Tongue (tissue), 3 donors: ENCODE measurements at places on chromosomes 13 and 19. TPM values are rescaled to one million over a fixed set of nuclear protein-coding genes. Genes with fewer than 3 reads are reported as not detected.

GRCh38 chr19:6275170-6275744, 4.5 kb downstream of the MLLT1 start:
- no peak for DNase-seq

B9D2 gene
- total RNA-seq = 3.4 TPM

CDC42EP5 gene
- 24.5 TPM for total RNA-seq

DNA sequence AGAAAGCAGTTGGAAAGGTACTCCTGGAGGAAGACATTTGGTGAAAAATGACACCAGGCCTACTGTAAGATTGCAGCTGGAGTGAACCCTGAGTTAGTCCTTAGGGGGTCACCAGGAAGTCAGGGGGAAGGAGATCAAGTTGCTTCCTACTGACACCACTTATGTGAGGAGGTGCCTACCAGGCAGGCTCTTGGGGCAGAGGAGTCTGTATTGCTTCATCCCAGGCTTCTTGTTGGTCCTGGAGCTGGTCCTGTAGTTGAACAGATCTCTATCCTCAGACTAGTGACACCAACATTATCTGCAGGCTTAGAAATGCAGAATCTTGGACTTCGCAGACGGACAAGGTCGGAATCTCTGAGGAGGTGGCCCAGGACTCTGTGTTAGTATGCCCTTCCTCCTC, 116.0 kb upstream of the ARGLU1 start:
- no peak for DNase-seq

GRCh38 chr19:13764101-13764807, at the start of gene MRI1:
TSS of gene MRI1 (plus strand) at chr19:13764522. CDS start at chr19:13764589, 67 bp downstream.
- peak; percentile 89 for DNase-seq

ZNF554 gene
- 9.8 TPM for total RNA-seq

DNA sequence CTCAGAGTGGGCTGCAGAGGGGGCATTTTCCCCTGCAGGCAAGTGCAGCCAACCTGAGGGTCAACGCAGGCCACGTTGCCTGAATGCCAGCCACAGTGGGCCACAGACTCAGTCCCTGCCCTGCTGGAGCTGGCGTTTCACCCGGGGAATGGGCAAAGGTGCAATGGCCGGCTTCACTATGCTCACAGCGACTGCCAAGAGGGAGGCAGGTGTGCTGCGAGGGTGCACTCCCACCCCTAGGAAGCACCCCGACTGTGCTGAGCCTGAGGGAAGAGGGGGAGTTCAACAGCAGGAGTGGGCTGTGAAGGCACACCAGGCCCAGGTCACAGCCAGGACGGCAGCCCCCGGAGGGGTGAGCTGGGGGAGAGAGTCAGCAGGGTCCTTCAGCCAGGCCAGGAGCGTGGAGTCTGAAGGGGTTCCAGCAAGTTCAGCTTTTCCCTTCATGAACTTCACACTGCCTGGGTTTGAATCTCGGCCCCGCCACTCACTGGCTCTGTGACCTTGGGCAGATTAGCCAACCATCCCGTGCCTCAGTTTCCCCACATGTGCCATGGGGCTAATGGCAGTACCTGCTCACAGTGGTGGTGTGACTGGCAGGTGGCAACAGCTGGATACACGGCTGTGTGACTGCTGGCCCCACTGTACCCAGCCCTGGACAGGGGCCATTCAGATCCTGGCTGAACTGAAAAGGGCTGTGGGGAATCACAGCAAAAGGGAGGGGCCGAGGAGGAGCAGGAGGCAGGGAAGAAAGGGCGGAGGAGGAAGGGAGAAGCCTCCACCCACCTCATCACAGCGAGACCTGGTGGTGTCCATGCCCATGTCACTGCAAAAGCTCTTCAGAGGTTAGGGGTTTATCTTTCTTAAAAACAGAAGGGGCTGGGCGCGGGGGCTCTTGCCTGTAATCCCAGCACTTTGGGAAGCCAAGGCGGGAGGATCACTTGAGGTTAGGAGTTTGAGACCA, 7.6 kb downstream of the TRAPPC6A start:
- DNase-seq = no peak

P2RY11 gene
- total RNA-seq = 2.1 TPM

MAP4K1 gene
- 2.9 TPM for total RNA-seq

DNA sequence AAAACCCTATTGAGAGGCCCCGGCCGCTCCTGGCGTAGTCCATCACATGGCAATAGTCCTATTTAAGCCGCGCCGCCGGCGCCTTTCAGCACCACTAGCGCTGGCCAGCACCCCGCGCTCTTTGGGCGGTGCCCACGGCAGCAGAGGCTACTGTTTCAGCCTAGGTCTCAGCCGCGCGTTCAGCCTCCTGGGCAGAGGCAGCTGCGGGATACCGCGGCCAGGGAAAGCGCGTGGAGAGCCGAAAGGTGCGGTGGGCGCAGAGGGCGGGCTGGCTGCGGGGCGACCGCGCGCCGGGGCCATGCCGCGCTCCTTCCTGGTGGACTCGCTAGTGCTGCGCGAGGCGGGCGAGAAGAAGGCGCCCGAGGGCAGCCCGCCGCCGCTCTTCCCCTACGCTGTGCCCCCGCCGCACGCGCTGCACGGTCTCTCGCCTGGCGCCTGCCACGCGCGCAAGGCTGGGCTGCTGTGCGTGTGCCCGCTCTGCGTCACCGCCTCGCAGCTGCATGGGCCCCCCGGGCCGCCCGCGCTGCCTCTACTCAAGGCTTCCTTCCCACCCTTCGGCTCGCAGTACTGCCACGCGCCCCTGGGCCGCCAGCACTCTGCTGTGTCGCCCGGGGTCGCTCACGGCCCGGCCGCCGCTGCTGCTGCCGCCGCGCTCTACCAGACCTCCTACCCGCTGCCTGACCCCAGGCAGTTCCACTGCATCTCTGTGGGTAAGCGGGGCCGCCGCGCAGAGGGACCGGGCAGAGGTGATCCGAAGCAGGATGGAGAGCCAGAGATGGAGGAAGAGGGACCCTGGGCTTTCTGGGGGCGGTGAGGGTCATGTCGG, at the start of gene GSX1:
Gene GSX1, plus strand, starts transcription at position 91 of the 826 bp plus-strand sequence. Its CDS starts 208 bp downstream, at position 299.
- DNase-seq = peak; percentile 88

SBK2 gene
- total RNA-seq = 10.2 TPM

DNA sequence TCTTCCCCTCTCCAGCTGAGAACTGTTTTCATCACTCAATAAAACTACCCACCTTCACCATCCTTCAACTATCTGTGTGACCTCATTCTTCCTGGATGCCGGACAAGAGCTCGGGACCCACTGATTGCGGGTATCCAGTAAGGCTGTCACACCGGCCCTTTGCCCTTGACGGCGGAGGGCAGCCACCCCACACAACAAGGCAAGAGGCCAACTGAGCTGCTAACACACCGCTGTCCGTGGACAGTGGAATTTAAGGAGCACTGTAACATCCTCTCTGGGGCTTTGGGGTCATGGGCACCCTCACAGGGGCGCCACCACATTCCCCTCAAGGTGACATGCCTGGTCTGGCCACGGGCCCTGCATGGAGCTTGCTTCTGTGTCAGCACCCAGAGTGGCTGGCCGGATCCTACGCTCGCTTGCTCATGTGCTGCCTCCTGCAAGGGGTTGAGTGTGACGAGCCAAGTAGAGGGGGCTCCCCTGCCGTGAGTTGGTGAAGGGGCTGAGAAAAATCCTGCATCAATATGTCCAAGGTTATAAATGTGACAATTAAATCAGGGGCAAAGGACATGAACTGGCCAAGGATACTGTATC, 31.4 kb downstream of the LHFPL6 start:
- no peak for DNase-seq

- DNase-seq = no peak
Observed at GRCh38 chr13:113086031-113086750, 19.4 kb upstream of the F7 start.

DNA sequence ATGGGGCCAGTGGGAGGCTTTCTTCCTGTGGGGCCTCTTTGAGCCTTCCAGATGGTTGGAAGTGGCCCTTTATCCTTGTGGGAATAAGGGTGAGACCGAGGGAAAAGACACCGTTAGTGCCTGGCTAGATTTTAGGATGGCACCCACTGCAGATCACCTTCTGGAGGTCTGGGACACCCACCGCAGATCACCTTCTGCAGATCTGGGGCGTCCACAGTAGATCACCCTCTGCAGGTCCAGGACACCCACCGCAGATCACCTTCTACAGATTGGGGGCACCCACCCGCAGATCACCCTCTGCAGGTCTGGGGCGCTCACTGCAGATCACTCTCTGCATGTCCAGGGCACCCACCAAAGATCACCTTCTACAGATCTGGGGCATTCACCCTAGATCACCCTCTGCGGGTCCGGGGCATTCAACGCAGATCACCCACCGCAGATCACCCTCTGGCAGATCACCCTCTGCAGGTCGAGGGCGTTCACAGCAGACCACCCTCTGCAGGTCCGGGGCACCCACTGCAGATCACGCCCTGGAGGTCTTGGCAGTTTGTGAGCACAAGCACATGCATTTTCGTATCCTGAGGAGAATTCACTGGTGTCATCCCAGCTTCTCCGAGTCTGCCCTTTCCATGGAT, 153.4 kb upstream of the TSHZ3 start:
- DNase-seq = no peak

KIR2DL1 gene
- total RNA-seq = not detected

- peak; percentile 56 for DNase-seq
Observed at GRCh38 chr13:33017323-33017929, 1.2 kb downstream of the KL start.

- DNase-seq = no peak
Observed at GRCh38 chr19:56319991-56320390, 5.4 kb upstream of the ZSCAN5A start.

WDR18 gene
- 44.0 TPM for total RNA-seq

GRCh38 chr13:37139356-37139755, 33.9 kb upstream of the CSNK1A1L start:
- no peak for DNase-seq

GRCh38 chr13:94122300-94122915, 357.1 kb downstream of the DCT start:
- DNase-seq = no peak

DNA sequence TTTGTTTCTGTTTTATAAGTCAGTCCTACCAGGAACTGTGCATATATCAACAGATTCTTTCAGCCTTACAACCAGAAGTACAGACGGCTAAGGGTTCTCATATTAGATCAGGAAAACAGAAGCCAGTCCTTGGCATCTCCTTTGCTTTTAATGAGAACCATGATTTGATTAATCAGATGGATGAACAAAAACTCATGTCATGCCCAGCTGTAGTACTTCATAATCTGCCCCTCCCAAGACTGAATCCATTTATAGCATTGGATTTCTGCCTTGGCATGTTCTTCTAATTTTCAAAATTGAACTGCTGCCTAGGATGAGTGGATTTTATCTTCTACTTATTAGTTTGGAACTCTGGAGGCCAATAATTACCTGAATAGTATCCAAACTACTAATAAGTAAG, 617.2 kb downstream of the SLITRK5 start:
- peak; percentile 14 for DNase-seq
